CD4-positive, alpha-beta memory T cell (primary cell): ENCODE measurements at places on chromosomes 6 and 20.

DNA sequence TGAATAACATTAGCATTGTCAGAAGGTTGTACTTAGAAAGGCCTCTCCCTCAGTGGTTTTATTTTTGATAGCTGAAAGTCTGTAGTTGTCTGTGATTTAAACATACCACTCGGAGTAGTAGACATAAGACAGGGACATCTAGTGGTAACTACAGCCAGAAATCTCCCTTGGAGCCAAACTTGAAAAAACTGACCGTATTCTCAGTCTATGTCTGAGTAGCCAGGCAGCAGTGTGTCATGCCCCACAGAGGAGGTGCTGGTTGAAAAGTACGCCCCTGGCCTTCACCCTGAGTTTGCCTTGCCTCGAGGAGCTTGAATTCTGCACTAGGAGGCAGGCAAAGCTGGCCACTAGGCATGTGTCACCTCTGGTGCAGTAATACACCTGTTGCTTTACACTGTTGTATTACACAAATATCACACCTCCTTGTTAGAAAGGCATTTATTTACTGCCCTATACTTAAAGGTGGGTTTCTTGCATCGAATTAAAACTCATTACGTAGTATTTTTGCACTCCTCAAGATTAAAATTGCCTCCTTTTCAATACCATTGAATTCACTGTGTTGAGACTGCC, 20.8 kb downstream of the ZBTB2 start:
- no peak for DNase-seq

DNA sequence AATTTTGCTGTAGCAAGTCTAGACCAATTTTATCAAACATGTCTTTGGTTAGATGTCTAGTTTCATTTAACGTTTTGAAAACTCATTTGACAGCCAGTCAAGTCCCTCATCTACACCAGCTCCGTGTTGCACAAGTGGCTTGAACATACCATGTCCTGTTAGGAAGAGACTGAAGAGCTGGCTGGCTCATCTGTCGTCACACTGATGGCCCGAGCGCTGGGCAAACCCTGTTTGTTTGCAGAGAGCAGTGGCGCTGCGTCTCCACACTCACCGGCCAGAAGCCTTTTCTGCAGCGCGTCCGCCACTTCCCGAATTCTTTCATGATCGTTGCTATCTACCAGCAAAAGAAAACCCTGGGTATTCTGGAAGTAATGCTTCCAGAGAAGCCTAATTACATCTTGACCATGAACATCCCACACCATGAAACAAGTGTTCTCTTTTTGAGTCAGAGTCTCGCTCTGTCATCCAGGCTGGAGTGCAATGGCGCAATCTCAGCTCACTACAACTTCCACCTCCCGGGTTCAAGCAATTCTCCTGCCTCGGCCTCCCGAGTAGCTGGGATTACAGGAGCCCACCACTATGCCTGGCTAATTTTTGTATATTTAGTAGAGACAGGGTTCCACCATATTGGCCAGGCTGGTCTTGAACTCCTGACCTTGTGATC, 10.7 kb upstream of the TCFL5 start:
- no peak for DNase-seq

- no peak for DNase-seq
These were observed 11.2 kb upstream of the TTPAL start for GRCh38 chr20:44464514-44464913.

- no peak for DNase-seq
These were observed 3.2 kb upstream of the ID4 start for GRCh38 chr6:19833947-19834346.

DNA sequence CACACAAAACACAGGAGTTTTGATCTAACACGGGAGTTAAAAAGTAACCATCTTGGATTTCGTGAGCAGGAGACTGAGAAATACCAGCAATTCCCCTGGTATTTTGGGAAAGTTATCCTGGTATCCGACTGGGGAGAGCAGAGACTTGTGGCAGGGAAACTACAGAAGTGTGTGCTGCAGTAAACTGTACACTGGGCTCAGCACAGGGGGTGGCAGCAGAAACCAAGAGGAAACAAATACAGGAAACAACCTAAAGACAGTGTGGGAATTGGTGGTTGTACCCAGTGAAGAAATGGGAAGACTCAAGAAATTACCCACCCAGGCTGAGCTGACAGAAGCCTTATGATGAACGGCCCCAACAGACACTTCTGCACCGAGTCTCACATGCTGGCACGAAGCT, 109.8 kb downstream of the CHD6 start:
- DNase-seq, result no peak

DNA sequence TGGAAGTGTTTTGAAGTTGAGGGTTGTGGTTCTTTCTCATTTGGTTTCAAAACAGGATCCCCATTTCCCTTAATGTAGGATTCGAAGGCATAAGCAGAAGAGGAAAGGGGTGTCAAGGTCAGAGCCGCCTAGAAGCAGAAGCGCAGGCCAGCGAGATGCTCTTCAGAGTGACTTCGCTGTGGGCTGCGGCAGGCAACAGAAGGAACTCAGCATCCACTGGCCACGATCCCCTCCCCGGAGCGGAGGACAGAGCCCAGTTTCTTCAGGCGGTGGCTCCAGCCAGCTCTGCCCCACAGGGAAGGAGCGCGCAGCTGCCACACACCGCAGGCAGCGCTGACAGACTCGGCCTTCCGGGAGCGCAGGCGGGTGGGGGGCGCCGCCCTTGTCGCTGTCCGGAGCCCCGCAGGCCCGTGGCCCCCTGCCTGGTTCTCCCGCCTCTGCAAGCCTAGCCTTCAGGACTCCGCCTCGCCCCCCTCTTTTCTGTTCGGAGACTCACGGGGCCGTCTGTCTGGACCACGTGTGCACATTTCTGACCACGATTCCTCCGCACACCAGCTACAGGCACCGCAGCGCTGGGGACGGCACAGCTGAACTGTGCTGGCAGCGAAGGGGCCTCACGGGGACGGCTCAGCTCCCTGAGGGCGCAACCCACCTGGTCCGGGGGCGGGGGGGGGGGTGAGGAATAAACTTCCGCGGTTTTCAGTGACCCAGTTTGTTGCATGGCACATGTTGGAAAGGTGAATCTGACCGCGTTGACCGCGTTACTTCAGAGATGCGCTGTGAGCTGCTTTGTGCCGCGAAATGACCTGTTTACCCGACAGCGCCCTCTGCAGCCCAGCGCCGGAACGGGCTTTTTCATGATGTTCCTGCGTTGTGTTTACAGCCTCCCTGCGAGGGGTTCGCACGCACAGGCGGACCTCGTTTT, 26.1 kb downstream of the TTLL2 start:
- DNase-seq, result peak; percentile 87

DNA sequence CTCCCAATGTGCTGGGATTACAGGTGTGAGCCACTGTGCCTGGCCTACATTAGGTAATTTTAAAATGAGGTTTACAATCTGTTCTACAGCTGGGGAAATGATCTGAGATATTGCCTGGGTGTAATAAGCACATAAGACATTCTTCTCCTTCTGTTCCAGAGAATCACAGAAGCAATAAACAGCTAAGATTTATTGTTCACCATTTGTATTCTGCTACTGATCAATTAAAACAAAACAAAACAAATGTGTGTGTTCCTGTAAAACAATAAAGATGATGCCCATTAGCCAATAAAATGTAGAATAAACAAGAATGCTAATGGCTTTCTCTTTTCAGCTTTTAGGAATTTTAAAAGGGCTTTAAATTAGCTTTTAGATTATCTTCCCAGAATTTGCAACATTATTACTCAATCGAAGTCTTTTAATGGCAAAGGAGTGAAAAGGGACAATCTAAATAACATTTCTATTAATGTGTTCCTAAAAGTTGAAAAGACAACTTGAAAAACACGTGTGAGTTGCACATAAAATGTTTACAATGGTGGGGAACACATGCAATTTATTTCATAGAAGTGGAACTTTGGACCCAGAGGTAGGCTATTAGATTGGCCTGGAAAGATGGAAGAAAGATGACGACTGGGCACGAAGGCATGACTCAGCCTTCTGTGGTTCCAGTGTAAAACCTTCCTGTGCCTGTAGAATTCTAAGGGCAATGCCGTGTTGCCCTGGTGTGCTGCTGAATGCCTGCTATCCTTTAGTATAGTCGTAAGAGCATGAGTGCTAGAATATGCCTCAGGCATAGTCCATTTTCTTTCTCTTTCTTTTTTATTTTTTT, 29.0 kb upstream of the DEK start:
- no peak for DNase-seq

GRCh38 chr6:37617073-37617472, 80.6 kb downstream of the MDGA1 start:
- DNase-seq, result no peak
